ENCODE measurements at places on chromosomes 5 and 9.
A peak's percentile ranks its signal among the peaks of the same experiment; 100 is the strongest.

DNA sequence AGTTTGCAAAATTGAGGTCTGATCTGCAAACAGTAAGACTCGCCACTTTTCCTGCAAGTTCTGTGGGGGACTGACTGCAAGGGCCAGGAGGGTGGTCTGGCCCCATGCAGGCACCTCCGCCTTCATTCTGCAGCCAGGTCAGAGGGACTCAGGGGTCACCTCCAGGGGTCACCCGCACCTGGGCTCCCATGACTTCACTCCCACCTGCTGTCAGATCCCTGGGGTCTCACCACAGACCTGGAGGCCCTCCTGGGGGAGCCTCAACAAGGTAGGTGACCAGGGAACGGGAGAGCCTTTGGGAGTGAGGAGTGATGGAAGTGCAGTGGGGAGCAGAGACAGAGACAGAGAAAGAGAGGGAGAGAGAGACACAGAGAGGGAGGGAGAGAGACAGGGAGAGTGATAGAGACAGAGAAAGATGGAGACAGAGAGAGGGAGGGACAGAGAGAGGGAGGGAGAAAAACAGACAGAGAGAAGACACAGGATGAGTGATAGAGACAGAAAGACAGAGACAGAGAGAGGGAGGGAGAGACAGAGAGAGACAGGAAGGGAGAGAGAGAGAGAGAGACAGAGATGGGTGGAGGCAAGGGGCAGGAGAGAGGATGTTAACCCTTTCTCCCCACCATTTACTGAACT lies 41.5 kb upstream of the SLC6A19 start:
- no peak for DNase-seq

DNA sequence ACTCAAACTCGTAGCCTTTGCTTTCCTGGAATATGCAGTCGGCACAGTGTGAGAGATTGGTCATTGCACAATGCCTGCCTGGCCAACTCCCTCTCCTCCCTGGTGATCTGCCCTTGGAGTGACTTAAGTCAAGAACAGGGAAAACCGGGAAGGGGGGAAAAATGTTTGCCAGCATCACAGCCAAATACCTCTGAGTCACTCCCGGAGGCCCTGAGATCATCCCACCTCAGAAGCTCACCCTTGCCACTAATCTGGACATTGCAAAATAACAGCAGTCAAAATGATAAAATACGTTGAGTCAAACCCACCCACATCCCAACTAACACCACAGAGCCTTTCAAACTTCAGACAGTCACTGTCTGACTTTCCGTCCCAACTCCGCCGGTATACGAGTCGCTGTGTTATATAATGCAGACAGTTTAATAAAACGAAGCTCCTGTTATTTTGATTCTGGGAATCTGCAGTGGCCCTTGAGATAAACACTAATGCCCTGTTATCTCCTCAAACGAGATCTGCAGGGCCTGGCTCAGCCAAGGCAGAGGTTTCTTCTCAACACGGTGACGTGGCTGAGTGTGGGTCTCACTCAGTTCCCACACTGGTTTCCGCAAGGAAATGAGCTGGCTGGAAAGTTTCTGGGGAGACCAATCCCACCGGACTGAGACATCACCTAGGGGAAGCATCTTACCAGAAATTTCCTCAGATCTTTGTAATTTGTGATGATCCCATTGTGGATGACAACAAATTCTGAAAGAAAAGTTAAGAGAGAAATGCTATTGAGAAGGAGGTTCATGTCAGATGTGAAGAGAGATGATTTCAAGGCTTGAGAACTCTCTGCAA lies 22.1 kb downstream of the GFPT2 start:
- no peak for DNase-seq

GRCh38 chr9:98555651-98556465 lies 152.9 kb downstream of the GABBR2 start:
- no peak for DNase-seq

GRCh38 chr5:36646507-36647023 lies 40.2 kb downstream of the SLC1A3 start:
- DNase-seq = no peak

GRCh38 chr5:179319123-179319522 lies 26.1 kb downstream of the ADAMTS2 start:
- no peak for DNase-seq

DNA sequence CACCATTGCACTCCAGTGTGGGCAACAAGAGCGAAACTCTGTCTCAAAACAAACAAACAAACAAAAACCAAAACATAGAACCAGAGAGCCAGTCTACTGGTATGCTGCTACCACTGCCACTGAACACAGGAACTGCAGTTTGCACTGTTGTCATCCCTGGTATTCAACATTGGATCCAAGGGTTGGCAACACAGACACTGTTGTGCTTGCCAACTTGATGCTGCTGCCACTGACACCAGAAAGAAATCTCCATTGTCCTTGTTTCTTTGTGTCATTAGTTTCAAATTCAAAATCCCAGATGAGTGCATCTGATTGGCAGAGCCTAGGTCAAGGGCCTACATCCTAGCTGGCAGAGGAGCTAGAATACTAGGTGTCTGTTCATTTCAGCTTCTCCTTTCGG lies 16.2 kb downstream of the HINT1 start:
- no peak for DNase-seq

- peak; percentile 62 for DNase-seq
Observed at GRCh38 chr5:140345919-140346347, 470 bp downstream of the HBEGF start.

GRCh38 chr9:100428871-100429654 lies 2.1 kb downstream of the MSANTD3 start:
- no peak for DNase-seq

DNA sequence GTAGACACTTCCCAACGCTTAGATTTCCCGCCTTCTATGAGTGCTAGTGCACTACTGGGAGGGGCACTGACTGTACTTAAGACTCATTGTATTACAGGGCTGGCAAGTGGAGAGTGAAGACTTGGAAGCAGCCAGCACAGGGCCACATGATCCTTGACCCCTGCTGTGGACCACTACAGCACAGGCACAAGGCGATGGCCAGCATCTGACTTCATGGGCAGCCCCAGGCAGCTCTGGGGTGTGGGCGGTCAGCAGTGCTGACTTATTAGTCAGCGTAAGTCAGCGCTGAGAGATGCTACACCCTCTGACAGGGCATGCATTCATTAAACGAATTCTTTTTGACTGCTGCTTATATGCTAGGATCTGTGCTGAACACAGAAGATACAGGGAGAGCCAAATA lies 9.3 kb downstream of the SLC46A2 start:
- DNase-seq = no peak

- no peak for DNase-seq
Observed at GRCh38 chr5:78009937-78010527, 233.9 kb upstream of the TBCA start.

DNA sequence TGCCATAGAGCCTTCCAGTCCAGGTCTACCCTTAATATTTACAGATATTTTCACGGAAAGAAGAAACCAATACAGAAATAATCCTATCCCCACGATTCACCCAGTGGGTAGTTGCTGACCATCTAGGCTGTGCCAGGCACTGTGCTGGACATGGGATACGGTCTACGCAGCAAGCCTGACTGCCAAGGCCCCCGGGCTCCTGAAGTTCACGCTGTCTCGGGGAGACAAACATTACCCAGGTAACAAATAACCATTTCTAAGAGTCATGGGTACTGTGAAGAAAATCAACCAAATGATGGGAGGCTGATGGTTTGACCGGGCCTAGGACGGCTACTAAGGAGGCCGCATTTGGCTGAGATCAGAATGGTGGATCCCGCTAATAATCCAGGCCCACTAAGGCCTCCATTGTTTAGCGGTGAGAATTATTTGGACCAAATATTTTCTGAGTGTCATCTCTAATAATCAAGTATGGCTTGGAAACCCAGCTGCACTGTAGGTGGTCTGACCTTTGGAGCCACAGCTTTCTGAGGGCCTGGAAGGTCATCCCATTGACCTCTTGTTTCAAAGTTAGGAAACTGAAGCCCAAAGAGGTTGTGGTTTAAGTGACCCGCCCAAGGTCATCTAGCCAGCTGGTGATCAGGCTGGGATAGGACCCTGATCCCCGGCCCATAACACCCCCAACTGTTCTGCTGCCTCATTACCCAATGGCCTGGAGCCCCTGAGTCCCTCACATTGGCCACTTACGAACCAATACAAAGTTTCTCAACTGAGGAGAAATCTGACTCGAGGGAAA lies 82.4 kb downstream of the AK8 start:
- DNase-seq = no peak

DNA sequence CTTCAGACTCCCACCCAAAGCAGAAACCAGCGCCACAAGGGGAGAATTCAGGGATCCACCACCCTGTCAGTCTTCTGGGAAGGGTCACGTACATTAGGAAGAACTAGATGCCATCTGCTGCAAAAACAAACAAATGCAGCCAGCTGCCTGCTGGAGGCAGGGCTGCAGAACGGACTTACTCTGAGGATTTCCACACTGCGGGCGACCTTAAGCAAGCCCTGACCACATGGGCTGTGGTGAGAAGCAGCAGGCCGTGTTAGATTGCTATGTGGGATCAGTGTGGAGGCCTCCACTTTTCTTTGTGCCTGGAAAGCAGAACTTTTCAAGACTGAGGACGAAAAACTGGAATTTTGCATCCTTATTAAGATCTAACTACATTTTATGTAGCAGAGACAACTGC lies 13.4 kb upstream of the LTC4S start:
- no peak for DNase-seq

GRCh38 chr5:79859588-79859987 lies 131.5 kb downstream of the MTX3 start:
- no peak for DNase-seq

DNA sequence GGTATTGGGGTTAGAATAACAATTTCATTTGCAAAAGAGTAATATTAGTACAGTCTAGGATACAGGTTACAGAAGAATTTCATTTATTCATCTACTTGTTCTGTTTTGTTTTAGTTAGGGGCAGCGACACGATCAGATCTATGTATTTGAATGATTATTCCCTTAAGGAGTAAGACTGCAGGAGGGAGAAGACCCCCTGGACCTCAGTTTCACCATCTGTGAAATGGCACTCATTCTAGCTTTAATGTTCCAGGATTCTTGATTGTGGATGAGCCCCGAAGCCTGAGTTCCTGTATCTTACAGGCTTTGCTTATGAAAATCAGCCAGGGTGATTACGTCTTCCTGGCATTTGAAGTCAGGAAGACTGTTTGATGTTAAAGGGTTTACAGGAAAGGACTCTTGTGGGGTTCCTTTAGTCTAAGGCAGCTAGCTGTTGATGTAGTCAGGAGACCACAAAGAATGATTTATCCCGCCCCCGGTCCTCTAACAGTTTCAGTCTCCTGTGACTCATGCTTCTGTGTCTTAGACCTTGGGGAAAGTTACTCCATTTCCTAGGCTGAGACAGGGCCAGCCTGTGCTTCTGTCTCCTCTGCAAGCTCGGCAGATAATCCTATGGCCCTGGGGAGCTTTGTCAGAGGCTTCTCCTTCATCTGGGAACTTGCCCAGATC lies 11.5 kb downstream of the SMIM3 start:
- DNase-seq = no peak

DNA sequence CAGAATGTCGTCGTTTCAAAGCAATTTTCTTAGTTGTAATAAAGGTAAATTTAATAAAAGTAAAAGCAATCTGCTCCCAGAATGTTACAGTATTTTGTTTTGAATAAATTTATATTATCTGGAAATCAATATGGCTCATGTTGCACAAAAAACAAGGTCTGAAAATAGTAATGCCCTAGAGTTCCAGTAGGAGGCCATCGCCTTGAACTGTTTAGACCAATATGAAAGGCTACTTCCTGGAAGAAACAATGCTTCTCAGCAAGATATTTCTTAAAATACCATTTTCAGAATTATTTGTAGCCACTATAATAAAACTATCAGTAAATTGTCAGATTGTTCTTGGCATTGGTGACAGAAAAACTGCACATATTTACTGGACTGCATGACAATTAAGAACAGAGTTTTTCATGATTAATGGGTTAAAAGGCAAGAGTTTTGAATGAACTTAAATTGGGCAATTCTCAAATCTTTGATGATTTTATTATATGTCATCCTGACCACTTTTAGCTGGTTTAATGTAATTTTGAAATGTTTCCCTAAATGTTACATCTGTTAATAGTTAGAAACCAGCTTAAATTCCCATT lies 153.2 kb downstream of the COMMD10 start:
- no peak for DNase-seq

- no peak for DNase-seq
Observed at GRCh38 chr9:17025281-17025680, 109.6 kb upstream of the CNTLN start.

- no peak for DNase-seq
Observed at GRCh38 chr9:18129809-18130334, 344.1 kb upstream of the ADAMTSL1 start.

- DNase-seq = no peak
Observed at GRCh38 chr5:72005671-72006070, 101.6 kb upstream of the MAP1B start.

DNA sequence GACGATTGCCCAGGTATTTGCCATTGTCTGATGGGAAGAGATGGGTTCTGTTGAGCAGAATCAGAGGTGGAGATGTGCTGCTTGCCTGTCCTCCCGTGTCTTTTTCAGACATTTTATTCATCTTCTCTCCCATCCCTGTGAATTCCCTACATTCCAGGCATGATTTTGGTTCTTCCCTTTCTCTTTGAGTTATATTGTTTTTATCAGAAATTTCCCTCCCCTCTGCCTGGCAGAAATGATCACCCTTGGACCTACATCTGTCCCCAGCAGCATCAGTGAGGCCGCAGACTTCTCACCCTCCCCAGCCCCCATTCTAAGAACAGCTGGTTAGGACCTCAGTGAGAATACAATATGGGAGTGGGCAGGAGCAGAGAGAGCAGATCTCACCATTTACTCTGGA lies 640.2 kb downstream of the CCDC171 start:
- no peak for DNase-seq

DNA sequence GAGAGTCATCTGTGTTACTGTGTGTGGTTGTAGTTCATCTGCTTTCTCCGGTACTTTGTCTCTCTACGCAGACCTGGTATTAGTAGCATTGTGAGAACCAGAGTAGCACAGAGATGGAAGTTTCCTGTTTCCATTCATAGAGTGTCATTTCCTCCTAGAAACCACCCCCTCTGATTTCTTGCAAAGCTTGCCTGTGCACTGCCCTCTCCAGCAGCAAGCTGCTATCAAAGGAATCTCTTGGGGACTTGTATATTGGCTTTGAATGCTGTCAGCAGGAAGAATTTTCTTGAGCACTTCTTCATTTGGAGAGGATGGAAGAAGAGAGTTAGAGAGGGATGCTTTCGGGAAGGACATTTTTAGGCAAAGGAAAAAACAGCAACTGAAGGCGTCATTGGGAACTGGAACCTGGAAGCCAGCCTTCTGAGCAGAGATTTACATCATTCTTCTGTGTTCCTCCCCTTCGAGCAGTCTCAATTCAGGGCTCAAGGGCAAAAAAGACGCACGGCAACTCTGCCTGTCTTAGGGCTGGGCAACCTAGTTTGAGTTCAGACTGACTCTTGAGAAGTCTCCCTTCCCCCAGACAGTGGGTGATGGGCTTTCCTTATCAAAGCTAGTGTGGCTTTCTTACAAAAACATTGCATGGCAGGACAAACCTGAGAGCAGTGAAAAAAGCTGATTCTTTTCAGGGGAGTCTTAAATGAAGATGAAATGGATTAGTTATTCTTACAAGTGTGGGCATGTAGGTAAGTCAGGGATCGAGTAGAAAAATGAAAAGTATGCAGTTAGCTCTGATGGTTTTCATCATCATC lies 226.3 kb downstream of the AOPEP start:
- DNase-seq = peak; percentile 14

All from endothelial cell (in vitro differentiated cells).